ENCODE measurements at places on chromosomes 13 and 19.

DNA sequence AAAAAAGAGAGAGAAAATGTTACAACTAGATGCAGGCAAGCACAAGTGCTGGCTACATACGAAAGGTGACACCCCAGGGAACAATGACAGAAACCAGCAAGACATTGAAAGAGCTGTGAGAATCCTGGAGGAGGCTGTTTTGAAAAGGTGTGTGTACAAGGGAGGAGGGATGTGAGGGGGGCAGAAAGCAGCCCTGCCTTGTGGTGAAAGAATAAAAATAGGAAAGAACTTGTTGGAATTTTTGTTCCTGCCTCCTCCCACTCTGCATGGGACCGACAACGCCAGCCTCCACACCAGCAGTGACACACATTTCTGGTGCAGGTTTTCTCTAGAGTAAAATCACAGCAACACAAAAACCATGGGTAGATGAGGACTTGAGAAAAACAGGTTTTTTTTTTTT, 1258.6 kb downstream of the PCDH9 start:
- DNase-seq: no peak

DNA sequence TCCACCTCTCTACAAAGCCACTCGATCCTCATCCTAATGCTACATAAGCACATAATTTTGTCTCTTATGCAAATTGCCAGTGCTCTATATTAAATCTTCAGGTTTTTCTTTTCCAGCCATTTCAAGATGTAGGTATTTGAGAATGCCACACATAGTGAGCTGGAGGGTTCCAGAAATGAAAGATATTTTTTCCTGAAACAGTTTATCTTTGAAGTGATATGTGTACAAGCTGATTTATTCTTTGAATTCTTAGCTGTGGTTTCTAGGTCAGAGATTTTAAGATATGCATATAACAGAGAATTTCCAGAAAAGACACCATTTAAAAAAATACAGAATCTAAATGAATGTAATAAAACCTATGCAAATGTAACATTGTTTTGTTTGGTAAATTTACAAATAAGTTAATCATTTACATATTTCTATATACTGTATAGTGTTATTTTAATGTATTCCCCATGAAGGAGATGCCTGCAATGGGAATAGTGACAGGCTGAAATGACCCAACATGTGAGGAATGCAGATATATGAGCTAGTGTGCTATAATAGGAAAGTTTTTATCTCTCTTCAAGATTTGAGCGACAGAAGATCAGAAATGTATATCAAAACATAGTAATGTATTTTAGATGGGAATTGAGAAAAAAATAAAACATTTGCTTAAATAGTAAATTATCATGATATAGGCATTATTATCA, 570.2 kb downstream of the SLITRK1 start:
- DNase-seq: no peak

- DNase-seq: no peak
Observed at GRCh38 chr13:64778002-64778401, 2452.1 kb downstream of the PCDH9 start.

DNA sequence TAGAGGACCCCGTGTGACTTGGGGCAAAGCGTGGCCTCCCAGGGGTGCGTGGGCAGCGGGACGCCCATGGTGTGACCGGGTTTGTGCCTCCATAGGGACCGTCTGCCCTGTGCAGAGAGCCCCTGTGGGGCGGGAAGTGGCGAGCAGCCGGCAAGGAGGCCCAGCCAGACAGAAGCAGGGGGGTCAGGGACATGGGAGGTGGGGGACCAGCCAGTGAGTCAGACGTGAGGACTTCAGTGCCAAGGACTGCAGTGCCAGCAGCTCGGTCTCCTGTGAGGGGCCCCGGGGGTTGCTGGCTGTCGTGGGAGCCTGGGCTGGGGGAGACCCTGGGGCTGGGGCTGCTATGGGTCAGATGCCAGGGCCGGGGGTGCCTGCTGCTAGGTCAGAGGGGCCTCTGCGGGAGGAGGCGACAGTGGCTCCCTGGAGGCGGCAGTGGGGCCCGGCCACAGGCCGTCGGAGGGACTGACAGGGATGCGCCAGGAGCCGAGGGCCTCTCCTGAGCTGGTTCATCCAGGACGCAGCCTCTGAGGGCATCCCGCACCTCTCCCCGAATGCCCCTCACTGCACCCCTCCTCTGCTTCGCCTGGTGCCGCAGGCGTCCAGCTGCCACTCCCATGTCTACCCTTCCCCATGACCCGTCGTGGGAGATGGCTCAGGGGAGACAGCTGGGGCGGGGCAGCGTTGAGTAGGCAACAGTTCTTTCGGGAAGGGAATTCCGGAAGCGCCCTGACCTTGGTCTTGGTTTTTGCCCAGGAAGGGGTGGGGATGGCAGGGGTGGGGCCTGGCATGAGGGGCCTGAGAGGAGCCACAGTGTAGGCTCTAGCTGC, 80.0 kb downstream of the KDM4B start:
- DNase-seq: no peak

- DNase-seq: no peak
Observed at GRCh38 chr19:19540064-19540714, 2.1 kb downstream of the CILP2 start.

DNA sequence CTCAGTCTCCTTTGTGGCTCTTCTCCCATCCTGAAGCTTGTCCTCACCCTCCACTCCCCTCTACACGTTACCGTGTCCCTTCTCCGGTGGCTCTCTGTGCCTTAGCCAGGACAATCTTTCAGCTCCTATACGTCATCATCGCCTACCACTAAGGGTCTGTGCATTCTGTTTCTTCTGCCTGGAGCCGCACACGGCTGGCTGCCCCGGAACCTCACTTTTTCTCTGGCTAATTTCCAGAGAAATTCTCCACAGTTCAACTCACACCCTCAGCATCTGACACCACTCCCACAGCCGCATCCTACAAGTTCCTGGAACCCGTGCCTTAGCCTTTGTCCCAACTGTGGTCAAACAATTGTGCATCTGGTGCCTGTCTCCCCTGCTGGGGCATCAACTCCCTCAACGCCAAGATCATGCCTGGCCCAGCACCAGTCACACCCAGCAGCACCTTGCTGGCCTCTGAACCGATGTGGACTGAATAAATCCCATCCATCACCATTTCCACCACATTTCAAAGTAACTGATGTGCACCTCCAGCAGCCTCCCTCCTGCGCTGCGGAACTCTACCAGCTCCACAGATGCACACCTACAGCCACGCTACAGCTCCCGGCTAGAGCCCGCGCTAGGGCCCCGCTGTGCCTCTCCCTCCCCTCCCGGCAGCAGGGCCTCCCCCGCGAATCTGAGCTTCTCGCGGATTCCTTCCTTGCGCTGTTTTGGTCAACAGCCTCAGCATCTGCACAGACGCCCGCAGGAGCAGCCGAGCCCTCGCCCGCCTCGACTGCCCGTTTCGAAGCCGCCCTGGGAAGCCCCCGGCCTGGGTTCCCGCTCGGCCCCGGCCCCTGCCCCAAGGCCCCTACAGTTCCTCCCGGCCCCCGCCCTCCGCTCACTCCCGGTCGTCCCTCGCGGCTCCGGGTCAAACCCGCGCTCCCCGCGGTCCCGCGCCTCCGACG, 689 bp downstream of the DCUN1D2 start:
- DNase-seq: peak; percentile 45

DNA sequence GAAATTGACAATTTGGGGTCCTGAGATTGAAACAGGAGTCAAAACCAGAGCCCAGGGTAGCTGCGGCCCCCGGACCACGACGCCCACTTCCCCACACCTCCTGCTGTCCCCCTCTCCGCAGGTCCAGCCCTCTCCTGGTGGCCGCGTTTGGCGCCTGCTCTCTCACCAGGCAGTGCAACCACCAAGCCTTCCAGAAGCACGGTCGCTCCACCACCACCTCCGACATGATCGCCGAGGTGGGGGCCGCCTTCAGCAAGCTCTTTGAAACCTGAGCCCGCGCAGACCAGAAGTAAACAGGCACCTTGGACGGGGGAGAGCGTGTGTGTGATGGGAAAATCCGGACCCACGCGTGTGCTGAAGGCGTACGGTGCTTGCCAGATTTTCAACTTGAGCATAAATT, 22.9 kb downstream of the NAXD start:
- DNase-seq: no peak

GRCh38 chr19:2488942-2489731, 13.2 kb downstream of the GADD45B start:
- DNase-seq: no peak

DNA sequence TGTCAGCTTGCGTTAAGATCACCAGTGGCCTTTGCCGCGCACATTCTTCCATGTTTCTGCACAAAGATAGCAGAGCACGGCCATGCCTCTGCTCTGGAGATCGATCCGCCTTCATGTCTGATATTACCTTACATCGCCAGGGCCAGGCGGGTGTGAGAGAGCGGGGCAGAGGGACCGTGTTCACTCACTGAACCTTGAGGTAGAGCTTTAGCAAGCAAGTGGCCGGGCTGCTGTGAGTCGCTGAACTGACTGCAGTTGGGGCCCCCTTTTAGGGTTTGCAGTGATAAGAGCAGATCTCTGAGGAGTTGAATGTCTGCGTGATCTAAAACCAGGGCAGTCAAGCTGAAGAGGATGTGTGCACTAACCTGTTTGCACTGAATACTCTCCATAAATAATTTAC, 275.4 kb upstream of the OBI1 start:
- DNase-seq: no peak

- no peak for DNase-seq
Observed at GRCh38 chr13:44107357-44108121, 227.8 kb downstream of the LACC1 start.

GRCh38 chr13:60617991-60618733, 221.1 kb downstream of the TDRD3 start:
- no peak for DNase-seq

DNA sequence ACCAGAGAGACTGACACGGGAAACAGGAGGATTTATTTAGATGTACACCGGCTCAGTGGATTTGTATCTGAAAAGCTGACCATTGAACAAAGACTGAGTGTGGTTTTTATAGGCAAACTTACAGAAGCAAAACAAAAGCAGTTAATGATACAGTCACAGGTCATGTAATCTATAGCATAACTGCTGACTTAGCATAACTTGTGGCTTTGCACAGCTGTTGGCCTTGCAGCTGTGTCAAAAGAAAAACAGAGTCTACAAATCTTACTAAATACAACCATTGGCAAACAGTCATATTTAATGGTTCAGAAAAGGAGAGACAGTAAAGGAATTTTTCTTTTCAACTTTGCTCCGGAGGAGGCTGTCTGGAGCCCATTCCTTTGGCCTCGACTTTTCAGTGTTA, 2.3 kb upstream of the ILF3 start:
- no peak for DNase-seq

DNA sequence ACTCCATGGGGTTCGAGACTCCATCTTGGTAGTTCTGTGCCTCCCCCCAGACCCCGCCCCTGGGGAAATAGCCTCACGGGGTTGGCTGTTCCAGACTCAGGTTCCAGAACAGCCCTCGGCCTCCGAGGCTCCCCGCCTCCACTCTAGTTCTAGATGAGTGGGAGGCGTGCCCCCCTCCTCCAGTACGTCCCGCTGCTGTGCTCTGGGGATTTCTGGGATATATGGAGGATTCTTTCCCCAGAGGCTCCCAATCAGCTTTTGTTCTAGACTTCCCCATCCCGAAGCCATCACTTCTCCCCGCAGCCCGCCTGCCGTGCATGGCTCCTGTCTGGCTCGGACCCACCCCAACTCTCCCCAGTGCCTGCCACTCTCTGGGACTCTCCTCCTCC, 1.9 kb upstream of the CACNG7 start:
- DNase-seq: no peak

DNA sequence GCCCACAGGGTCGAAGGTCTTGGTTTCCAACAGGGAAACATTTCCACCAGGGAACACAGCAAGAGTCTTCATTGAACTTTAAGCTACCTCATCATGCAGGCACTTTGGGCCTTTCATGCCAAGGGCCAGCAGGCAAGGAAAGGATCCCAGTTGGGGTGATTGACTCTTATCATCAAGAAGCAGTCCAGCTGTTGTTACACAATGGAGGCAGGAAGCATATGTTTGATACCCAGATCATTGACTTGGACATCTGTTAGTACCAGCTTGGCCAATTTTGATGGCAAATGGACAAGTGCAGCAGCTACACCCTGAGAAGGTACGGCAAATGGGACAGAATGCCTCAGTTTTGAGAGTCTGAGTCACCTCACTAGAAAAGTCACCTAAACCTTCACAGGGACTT, 10.9 kb upstream of the RCBTB1 start:
- no peak for DNase-seq

- DNase-seq: no peak
Observed at GRCh38 chr13:91595677-91596076, 197.3 kb downstream of the GPC5 start.

- no peak for DNase-seq
Observed at GRCh38 chr13:57128909-57129308, 11.8 kb upstream of the PRR20A start.

- DNase-seq: no peak
Observed at GRCh38 chr13:21749410-21749809, 78.5 kb downstream of the FGF9 start.

GRCh38 chr13:22629374-22629773, 551.4 kb upstream of the SGCG start:
- DNase-seq: no peak

DNA sequence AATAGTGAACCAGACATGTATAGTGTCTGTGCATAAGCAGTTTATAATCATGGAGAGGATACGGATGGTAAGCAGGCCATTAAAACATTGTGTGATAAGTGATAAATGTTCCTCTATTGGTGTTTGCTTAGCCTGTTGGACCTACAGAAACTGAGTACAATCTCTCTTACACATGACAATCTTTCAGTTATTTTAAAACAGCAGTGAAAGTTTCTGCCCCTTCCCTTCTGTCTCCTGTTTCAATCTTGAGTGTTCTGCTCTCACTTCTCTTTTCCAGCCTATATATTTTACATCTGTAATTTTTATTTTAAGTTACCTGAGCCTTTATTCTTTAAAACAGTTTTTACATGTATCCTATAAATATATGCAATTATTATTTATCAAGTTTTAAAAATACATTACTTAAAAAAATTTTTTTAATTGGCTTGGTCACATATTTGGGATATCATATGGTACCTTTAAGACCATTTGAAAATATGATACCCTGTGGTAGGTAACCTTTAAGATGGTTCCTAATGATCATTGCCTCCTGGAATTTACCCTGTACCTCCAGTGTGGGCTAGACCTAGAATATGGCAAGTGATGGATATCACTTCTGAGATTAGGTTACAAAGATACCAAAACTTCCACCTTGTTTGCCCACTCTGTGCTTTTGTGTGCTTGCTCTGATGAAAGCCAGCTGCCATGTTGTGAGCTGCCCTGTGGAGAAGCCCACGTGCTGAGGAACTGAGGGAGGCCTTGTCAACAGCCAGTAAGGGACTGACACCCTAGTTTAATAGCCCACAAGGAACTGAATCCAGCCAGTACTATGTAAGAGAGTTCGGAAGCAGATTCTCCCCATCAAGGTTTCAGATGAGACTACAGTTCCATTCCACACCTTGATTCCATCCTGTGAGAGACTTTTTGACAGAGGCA, 99.3 kb downstream of the DHRS12 start:
- no peak for DNase-seq

All from NCI-H1092 treated with DMSO at 0.1 percent for 48 hours (cell line).